Transverse colon (tissue), 4 donors: ENCODE measurements at places on chromosomes 6 and 20.

DNA sequence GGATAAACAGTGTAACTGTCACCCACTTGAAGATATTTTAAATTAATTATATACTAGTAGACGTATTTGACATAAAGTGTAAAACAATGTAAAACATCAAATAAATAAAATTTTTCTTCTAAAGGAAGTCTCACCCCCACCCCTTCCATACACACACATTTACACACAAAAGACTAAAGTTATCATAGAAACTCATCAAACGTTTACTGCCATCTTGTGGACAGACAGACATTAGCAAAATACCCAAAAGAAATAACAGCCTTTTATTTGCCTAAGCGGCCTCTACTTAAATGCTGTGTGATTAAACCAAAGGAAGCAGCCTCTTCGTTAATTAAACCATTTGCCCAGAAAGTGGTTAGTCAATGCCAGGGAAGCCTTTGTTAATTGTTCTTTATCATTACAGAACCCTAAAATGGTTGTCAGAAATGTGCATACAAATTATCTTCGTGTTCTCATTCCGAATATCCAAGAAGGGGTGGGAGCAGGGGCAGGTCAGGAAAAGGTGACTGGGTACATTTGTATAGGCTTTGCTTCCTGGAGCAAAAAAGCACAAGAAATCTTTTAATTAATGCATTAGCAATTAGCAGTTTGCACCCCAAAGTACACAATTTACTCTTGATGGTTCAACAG, 176.2 kb upstream of the SASH1 start:
- no peak for DNase-seq
- H3K27me3 ChIP-seq: no peaks in the 10 kb centered on the region
- no peak overlapping the region for H3K4me3 ChIP-seq
- H3K36me3 ChIP-seq: no peaks in the 10 kb centered on the region
- no peaks in the 10 kb centered on the region for H3K4me1 ChIP-seq

DNA sequence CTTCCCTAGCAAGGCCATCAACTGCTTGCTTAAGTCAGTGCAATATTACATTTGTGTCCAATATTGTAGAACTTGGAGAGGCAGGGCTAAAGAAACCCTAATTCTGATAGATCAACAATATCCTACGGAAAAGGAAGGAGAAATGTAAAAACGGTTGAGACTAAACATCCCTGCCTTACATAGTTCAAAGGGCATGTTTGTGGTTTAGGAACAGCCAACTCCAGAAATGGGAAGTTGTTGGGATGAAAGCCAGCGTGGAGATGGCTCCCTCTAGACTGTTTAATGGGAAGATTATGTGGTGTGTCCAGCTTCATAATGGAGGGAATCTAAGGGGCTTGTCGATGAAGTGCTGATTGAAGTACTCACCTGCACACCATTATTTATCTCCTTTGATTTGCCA, 145.3 kb upstream of the TENT5A start:
- peaks cover 10% of the 10 kb centered on the region for H3K4me1 ChIP-seq
- H3K27me3 ChIP-seq: no peaks in the 10 kb centered on the region
- H3K36me3 ChIP-seq: no peaks in the 10 kb centered on the region
- H3K27ac ChIP-seq: no peak overlapping the region

DNA sequence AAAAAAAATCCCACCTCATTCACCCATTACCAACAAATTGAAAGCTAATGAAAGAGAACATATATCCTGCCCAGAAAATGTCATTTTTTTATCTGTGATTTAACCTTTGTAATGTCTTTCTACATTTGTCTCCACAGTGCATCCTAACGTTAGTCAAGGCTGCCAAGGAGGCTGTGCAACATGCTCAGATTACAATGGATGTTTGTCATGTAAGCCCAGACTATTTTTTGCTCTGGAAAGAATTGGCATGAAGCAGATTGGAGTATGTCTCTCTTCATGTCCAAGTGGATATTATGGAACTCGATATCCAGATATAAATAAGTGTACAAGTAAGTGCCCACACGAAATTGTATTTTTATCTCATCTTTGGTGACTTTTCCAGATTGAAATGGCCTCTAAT, 30.0 kb downstream of the RSPO3 start:
- no peaks in the 10 kb centered on the region for H3K27me3 ChIP-seq
- H3K4me1 ChIP-seq: no peaks in the 10 kb centered on the region
- H3K4me3 ChIP-seq: no peak overlapping the region
- H3K27ac ChIP-seq: no peak overlapping the region
- DNase-seq: no peak
- H3K36me3 ChIP-seq: no peaks in the 10 kb centered on the region

DNA sequence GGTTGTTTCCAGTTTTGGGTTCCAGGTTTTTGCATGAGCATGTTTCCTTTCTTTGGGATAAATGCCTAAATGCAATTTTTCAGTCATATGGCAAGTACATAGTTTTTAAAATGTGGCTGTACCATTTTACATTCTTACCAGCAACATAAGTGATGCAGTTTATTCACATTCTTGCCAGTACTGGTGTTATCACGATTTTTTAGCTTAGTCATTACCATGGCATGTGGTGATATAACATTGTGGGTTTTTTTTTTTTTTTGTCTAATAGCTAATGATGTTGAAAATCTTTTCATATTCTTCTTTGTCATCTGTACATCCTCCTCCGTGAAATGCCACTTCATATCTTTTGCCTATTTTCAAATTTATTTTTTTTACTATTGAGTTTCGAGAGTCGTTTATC, 2.9 kb upstream of the TDRD6 start:
- H3K27me3 ChIP-seq: no peaks in the 10 kb centered on the region
- H3K36me3 ChIP-seq: no peaks in the 10 kb centered on the region
- no peaks in the 10 kb centered on the region for H3K4me1 ChIP-seq
- no peak overlapping the region for H3K4me3 ChIP-seq
- DNase-seq: no peak
- H3K27ac ChIP-seq: no peak overlapping the region

DNA sequence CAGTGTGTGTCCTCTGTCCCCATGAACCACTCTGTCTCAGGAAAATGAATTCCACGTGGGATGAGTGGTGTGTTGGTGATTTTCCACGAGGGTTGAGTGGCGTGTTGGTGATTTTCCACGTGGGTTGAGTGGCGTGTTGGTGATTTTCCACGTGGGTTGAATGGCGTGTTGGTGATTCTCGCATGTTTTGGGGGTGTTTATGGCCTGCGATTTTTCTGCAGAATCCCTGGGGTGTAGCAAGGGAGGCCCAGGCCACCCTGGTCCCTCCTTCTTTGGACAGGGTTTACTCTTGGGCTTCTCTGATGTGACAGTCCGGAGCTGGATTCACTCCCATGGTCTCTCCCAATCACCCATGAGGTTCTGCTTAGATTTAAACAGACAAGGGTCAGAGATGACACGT, 90.6 kb upstream of the FRMD1 start:
- H3K27ac ChIP-seq: no peak overlapping the region
- no peaks in the 10 kb centered on the region for H3K4me1 ChIP-seq
- no peaks in the 10 kb centered on the region for H3K27me3 ChIP-seq
- DNase-seq: no peak

- no peak overlapping the region for H3K27ac ChIP-seq
- no peak overlapping the region for H3K4me3 ChIP-seq
- no peak for DNase-seq
- no peaks in the 10 kb centered on the region for H3K36me3 ChIP-seq
- no peaks in the 10 kb centered on the region for H3K4me1 ChIP-seq
These were observed 114.3 kb upstream of the GGTLC1 start for GRCh38 chr20:24102749-24103333.

GRCh38 chr6:168537540-168537884, 96.5 kb downstream of the SMOC2 start:
- no peaks in the 10 kb centered on the region for H3K4me1 ChIP-seq
- no peaks in the 10 kb centered on the region for H3K27me3 ChIP-seq
- H3K36me3 ChIP-seq: no peaks in the 10 kb centered on the region
- H3K4me3 ChIP-seq: no peak overlapping the region
- no peak overlapping the region for H3K27ac ChIP-seq

DNA sequence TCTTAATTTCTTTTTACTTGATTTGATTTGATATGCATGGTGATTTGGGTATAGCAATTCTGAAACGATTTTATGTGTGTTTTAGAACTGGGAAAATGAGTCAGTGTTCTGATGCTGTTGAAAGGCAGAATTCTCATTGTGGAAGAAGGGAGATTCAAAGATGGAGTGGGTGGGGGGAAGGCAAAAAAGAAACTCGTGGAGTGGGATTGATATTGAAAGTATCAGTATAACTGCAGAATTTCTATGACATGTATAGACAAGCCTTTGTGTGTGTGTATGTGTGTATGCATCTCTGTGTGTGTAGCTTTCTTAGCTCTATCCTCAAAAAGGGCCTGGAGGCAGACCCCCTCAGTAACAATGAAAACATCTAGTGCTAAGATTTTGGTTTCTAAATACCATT, 184.3 kb upstream of the OLIG3 start:
- H3K36me3 ChIP-seq: no peaks in the 10 kb centered on the region
- H3K4me1 ChIP-seq: no peaks in the 10 kb centered on the region
- H3K4me3 ChIP-seq: no peak overlapping the region
- no peaks in the 10 kb centered on the region for H3K27me3 ChIP-seq
- H3K27ac ChIP-seq: no peak overlapping the region
